RPMI7951 (cell line): ENCODE measurements at places on chromosomes 5 and 9. TPM values are rescaled to one million over a fixed set of nuclear protein-coding genes. Genes with fewer than 3 reads are reported as not detected.

Gene TAF11L13
- not detected in 2 replicates for total RNA-seq

Gene FBN2
- 0.59 and 0.72 TPM in 2 replicates for total RNA-seq

Gene GLRA1
- total RNA-seq: not detected in 2 replicates

Gene TAL2
- total RNA-seq: not detected in 2 replicates

Gene TLX3
- total RNA-seq: 0.96 and 1.9 TPM in 2 replicates

Gene SPATA31C2
- not detected in 2 replicates for total RNA-seq

- DNase-seq: peak; percentile 84
Observed at GRCh38 chr9:16794871-16795639, 75.4 kb downstream of the BNC2 start.

GRCh38 chr5:7434914-7435313, 39.0 kb downstream of the ADCY2 start:
- no peak for DNase-seq

DNA sequence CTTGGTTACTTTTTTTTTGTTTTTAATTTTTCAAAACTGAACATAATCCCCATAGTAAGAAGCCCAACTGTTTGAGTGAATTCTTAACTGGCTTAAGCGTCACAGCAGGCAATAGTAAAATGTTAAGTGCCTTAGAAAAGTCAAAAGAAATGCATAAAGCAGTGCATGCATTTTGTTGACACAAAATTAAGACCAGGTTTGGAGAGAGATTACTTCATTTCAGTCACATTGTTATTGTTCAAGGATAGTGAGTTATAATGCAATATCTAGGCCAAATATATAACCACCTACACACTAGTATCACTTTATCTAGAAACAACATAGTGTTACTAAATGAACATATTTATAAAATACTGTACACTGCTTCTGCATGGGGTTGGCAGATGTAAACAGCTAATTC, 116.9 kb upstream of the KLF9 start:
- DNase-seq: no peak

GRCh38 chr5:66565878-66566277, 30.3 kb upstream of the MAST4 start:
- no peak for DNase-seq

DNA sequence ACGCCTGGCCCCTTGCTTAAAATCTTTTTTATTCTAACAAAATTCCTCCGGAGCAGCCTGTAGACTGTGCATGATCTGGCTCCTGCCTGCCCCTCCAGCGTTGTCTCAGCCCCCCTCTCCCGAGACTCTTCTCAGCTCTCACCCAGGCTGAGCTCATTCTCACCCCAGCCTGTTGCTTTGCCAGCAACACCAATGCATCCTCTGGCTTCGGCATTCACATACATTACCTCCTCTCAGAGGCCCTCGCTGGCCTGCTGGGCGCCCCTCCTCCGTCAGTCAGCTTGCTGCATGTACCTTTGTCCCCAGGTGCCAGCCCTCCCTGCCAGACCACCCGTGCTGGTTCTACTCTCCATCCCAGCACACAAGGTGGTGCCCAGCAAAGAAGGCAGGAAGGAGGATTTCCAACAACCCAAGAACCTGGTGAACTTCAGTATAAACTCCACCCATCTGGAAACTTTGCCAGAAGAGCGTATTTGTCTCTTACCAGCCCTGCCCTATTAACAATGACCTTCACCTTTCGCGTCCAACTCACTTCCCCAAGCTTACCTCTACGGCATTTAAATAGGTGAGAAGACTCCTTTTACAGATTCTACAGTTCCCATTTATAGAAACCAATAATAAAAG, 35.0 kb downstream of the MYO10 start:
- DNase-seq: no peak

DNA sequence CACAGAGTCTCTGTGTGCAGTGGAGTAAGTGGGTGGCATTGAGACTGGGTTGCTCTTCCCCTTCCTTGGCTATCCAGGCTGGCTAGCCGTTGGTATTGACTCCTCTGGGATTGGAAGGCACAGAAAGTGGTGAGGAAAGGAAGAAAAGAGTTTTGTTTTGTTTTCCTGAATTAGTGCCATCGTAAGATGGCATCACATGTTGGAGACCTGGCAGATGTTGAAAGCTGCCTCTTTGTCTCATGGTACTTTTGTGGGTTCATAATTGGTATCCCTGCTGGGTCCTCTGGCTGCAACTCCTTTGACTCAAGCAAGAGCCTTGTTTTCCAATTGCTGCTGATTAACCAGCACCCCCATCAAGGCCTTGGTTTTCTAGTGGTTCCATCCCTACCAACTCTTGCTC, 293.8 kb downstream of the PDE4D start:
- no peak for DNase-seq

DNA sequence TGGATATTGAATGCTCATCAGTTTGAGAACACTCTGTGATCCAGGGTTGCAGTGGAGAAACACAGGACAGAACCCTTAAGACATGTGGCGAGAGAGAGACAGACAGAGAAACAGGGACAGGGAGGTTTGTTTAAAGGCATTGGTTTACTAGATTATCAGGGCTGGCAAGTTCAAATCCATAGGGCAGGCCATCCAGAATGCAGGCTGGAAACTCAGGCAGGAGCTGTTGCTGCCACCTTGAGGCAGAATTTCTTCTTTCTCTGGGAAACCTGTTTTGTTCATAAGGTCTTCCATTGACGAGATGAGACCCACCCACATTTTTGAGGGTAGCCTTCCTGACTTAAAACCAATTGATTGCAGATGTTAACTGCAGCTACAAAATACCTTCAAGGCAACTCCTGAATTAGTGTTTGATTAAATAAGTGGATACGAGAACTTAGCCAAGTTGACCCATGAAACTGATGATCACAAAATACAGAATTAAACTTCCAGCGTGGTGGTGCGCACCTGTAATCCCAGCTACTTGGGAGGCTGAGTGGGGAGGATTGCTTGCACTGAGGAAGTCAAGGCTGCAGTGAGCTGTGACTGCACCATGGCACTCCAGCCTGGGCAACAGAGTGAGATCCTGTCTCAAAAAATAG, 55.9 kb downstream of the NSUN2 start:
- DNase-seq: peak; percentile 55

- peak; percentile 59 for DNase-seq
Observed at GRCh38 chr5:33833237-33833575, 58.6 kb downstream of the ADAMTS12 start.

DNA sequence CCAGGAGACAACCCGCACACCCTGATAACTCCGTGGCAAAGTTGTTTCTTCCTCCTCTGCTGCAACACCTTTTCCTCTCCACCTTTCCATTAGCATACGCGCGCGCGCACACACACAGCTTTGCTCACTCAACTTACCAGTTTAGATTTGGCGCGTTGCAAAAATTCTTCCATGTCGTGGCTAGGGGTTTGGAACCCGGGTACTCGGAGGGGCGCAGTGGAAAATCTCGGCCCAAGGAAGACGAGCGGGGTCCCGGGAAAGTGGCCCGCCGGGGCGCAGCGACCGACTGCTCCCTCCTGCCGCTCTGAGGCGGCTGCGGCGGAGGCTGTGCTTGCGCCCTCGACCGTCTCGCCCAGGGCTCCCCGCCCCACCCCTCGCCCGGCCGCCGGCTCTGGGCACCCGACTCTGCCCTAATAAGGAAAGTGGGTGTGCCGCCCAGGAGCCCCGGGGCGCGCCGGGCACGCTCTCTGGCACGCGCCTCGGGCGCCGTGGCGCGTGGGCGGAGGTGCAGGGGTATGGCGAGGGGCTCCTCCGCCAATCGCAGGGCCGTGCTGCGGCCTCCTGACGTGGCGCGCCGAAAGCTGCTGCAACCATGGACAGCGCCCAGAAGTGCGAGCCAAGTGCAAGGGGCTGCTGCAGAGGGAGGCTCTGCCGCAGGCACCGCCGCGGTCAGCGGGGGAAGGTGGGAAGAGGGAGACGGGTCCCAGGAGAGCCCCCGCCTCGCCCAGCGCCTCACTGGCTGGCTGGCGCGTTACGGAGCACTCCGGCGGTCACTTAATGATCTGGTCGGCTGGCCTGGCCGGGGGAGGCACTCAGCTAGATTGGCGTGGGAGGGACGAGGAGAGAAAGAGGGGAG, at the start of gene PRUNE2:
Gene PRUNE2 (minus strand): TSS at position 324 of the 856 bp plus-strand sequence. CDS start 151 bp downstream, at position 173.
- DNase-seq: peak; percentile 49

GRCh38 chr9:34579104-34579807, 10.3 kb downstream of the CNTFR start:
- no peak for DNase-seq

DNA sequence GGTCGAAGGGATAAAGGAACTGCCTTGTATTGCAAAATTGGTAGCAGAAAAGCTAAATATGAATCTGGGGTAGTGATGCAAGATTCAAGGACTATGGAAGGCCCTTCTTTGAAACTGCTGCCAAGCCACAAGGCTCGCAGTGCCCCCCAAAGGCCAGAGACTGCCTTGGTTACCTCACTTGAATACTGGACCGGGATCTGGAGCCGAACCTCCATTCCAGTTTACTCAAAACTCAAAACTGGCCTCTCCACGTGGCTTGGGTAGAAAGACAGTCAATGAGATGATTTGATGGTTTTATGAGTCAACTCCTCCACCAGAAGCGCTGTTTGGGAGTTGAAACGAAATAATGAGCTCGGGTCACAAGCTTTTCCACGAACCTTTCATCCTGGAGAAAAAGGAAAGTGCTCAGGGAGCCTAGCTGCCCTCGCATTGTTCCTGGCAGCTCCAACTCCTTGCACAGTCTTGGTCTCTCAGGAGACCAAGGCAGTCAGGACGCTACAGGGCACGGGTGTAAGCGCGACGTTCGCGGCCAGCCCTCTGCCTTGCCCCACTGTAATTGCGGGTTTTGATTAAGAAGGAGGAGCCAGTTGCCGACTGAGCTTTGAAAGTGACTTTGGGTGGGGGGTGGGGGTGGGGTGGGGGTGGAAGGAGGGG, 2.8 kb downstream of the ST8SIA4 start:
- peak; percentile 19 for DNase-seq

DNA sequence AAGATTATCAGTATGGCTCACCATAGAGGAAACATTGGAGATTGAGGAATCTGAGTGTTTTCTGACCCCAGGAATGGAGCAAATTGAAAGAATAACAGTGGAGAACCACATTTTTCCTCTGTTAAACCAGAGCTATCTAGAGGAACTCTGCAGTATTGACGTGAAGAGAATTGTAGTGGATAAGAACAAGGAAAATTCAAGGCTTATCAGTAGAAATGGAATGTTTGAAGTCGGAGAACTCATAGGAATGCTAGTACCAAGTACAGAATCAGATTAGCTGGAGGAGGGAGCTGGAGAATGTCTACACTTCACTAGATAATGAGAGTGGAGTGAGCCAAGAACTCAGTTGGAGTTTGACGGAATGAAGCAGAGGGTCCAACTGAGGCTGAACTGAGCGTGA, 50.3 kb downstream of the SNCAIP start:
- no peak for DNase-seq

DNA sequence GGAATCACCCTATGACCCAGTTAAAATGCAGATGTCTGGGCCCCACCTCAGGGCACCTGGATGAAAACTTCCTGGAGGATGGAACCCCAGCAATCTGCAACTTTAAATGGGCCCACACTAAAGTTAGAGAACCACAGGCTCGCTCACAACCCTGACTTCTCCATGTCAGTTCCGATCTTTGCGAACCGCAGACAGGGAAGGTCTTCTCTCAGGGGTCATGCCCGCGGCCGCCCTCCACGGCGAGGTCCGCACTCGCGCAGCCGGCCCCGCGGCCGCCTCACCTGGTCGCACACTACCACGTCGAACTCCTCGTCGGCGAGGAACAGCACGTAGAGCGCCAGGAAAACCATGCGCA, 499 bp downstream of the ALG2 start:
- no peak for DNase-seq

DNA sequence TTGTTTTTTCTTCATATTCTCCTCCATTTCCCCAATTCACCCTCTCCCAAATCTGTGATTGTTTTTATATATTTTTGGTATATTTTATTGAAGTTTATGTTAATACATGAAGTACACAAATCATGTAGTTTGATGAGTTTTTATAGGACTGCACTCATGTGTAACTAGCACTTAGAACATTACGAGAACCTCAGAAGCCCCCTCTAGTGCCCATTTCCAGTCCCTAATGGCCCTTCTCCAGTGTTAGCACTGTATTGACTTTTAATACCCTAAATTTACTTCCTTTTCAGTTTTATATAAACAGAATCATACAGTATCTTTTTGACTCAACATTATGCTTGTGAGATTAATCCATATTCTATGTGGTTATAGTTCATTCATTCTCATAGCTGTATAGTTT, 18.5 kb upstream of the FKTN start:
- peak; percentile 17 for DNase-seq

DNA sequence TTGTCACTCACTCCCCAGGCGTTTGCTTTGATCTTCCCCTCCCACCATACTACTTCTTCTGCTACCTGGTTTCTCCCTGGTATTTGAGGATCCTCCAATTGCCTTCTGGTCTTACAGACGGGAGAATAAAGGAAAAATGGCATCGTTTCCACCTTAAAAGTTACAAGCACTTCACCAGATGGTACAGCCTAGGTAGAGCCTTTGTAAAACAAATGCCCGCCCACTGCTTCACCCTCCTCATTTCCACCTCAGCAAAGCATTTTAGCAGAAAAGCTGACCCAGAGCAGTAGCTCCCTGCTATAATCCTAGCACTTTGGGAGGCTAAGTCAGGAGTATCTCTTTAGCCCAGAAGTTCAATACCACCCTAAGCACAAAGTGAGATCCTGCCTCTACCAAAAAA, 5.1 kb upstream of the ANXA2R start:
- DNase-seq: no peak

DNA sequence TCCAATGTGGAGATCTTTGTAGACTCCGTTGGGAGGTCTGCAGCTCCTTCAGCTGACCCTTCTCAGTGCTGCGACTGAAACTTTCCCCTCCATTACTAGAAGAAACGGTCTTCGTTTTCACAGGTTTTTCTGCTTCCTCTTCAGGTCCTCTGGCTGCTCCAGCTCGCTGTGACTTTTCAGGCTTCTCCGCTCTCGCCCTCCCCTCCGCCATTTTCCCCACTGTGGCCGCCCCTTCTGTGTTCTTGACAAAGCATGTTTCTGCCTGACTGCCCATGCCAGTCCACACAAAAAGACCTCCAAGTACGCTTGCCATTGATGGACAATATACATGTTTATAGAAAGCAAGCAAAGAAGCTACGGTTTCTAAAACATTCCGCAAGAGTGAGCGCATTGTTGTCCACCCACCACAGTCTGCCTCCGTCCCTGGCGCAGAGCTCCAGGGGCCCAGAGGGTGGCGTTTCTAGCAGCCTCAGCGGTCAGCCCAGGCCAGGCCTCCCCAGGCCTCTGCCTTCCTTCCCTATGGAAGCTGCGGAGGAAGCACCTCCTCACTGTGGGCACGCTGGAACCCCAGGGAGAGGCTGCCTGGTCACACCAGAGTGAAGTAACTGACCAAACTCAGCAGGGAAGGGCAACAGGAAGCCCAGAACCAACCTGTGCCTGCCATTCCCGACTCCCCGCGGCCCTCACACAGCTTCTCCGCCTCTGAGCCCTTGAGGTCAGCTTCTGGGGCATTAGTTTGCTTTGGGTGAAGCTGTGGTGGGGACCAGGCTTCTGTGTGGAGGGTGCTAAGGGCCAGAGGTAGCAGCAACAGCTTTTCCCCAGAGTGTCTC, 19.9 kb upstream of the S1PR3 start:
- no peak for DNase-seq

GRCh38 chr5:177548495-177548894, 5.9 kb downstream of the FAM193B start:
- DNase-seq: no peak
